Cardiac atrium fibroblast (primary cell): ENCODE measurements at places on chromosomes 3 and 15. TPM values are rescaled to one million over a fixed set of nuclear protein-coding genes. Genes with fewer than 3 reads are reported as not detected.

Gene DUOXA1
- not detected in 2 replicates for total RNA-seq

Gene LRRC3B
- not detected in 2 replicates for total RNA-seq

Gene ARHGEF3
- total RNA-seq = 2.9 and 7.3 TPM in 2 replicates

Gene ZWILCH
- total RNA-seq = 8.3 and 13.3 TPM in 2 replicates

Gene B4GALT4
- total RNA-seq = 24.9 and 38.4 TPM in 2 replicates

Gene RARB
- total RNA-seq = 2.8 and 5.2 TPM in 2 replicates

Gene PRR20G
- total RNA-seq = not detected in 2 replicates

Gene AP3B2
- not detected in 2 replicates for total RNA-seq

Gene NANOGP8
- total RNA-seq = not detected in 2 replicates

Gene ERICH6
- total RNA-seq = 0.32 TPM in 1 of 2 replicates, not detected in the other

Gene GRK7
- not detected in 2 replicates for total RNA-seq

Gene PPIP5K1
- 9.6 and 18.1 TPM in 2 replicates for total RNA-seq

Gene GP5
- under 0.01 TPM in 1 of 2 replicates, not detected in the other for total RNA-seq

Gene TRPM1
- total RNA-seq = not detected in 2 replicates

Gene TM4SF18
- 0.36 and 2.4 TPM in 2 replicates for total RNA-seq

Gene CD276
- 94.4 and 150 TPM in 2 replicates for total RNA-seq

Gene BSN
- 0.16 and 0.36 TPM in 2 replicates for total RNA-seq

Gene CCDC9B
- total RNA-seq = 1.1 and 5.2 TPM in 2 replicates

Gene DNAJA4
- 2.0 and 2.9 TPM in 2 replicates for total RNA-seq

Gene LEKR1
- 1.3 TPM in 1 of 2 replicates, not detected in the other for total RNA-seq

Gene ITIH1
- not detected in 2 replicates for total RNA-seq

Gene MYH15
- total RNA-seq = 0.18 and 0.97 TPM in 2 replicates

Gene UROC1
- not detected in 2 replicates for total RNA-seq

Gene LIPH
- total RNA-seq = 5.2 and 6.5 TPM in 2 replicates
